Astrocyte (in vitro differentiated cells and primary cell): ENCODE measurements at places on chromosomes 6 and 20. TPM values are rescaled to one million over a fixed set of nuclear protein-coding genes. Genes with fewer than 3 reads are reported as not detected.
A peak's percentile ranks its signal among the peaks of the same experiment; 100 is the strongest.

GRCh38 chr6:163665464-163665863 is 250.9 kb downstream of the QKI start:
- no peak overlapping the region for H3K27ac ChIP-seq
- no peaks in the 10 kb centered on the region for H3K36me3 ChIP-seq
- no peaks in the 10 kb centered on the region for H3K27me3 ChIP-seq
- no peaks in the 10 kb centered on the region for H3K4me1 ChIP-seq

DNA sequence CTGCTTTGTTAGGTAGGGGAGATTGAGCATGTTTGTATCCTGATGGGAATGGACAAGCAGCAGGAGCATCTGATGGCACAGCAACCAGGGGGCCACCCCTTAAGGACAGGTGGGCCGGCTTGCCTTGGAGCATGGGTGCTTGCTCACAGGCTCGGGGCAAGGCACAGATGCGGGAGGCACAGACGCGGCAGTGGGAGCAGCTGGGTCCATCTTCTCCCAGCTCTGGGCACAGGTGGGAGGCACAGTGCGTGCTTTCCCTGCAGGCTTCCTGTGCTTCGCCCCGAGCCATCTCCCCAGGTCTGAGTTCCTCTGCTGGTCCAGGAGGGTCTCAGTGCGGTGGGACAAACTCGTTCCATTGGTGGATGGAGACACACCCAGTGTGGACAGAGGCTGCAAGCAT is 73.6 kb upstream of the BHLHE23 start:
- no peak for DNase-seq
- no peaks in the 10 kb centered on the region for H3K4me1 ChIP-seq

The KHDC1 gene
- total RNA-seq: 2.5 and 2.9 TPM in 2 replicates

The OPN5 gene
- not detected in 2 replicates for total RNA-seq

- H3K4me3 ChIP-seq: no peak overlapping the region
- H3K27me3 ChIP-seq: no peaks in the 10 kb centered on the region
- H3K36me3 ChIP-seq: peaks cover 2% of the 10 kb centered on the region
- DNase-seq: no peak
- no peak overlapping the region for H3K27ac ChIP-seq
Measured at GRCh38 chr6:15534974-15535373, 127.9 kb downstream of the DTNBP1 start.

The BMP6 gene
- 2.2 and 2.8 TPM in 2 replicates for total RNA-seq

DNA sequence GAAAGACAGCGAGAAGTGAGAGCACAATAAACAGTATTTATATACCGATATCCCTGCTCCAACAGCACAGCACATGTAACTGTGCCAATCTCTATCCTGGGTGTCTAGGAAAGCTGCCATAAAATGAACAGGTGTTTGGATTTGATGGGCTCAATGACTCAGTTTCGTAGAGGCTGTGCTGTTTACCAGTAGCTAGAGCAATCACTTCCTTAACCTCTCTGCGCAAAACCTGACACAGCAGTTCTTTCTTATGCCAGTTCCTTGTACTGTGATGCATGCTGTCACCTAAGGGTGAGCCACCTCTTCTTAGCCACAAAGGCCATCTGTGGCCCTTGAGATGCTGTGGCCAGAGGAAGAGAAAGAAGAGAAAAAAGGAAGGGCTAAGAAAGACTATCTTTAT is 59.3 kb downstream of the SHPRH start:
- H3K27ac ChIP-seq: no peak overlapping the region
- no peak overlapping the region for H3K4me3 ChIP-seq
- no peak for DNase-seq
- H3K36me3 ChIP-seq: peaks cover 6% of the 10 kb centered on the region
- H3K27me3 ChIP-seq: no peaks in the 10 kb centered on the region

The HLA-F gene
- 6.0 and 7.4 TPM in 2 replicates for total RNA-seq

The VSX1 gene
- not detected in 2 replicates for total RNA-seq

GRCh38 chr6:154462425-154462824 is 48.1 kb downstream of the CNKSR3 start:
- H3K4me3 ChIP-seq: no peak overlapping the region
- no peaks in the 10 kb centered on the region for H3K36me3 ChIP-seq
- no peaks in the 10 kb centered on the region for H3K27me3 ChIP-seq
- peaks cover 24% of the 10 kb centered on the region for H3K4me1 ChIP-seq
- no peak for DNase-seq

The TSHZ2 gene
- 0.72 and 1.2 TPM in 2 replicates for total RNA-seq

GRCh38 chr6:48255094-48255493 is 144.1 kb upstream of the PTCHD4 start:
- H3K27ac ChIP-seq: no peak overlapping the region
- DNase-seq: no peak
- no peaks in the 10 kb centered on the region for H3K27me3 ChIP-seq
- no peak overlapping the region for H3K4me3 ChIP-seq
- H3K4me1 ChIP-seq: no peaks in the 10 kb centered on the region

- peak overlapping the region; percentile 65 for H3K4me3 ChIP-seq
- peaks cover 10% of the 10 kb centered on the region for H3K4me1 ChIP-seq
- H3K27me3 ChIP-seq: no peaks in the 10 kb centered on the region
Measured at GRCh38 chr20:1267161-1267560, 1.1 kb downstream of the SNPH start.

GRCh38 chr20:4666001-4666479 is 55.7 kb upstream of the PRND start:
- H3K27me3 ChIP-seq: no peaks in the 10 kb centered on the region
- peak; percentile 70 for DNase-seq
- H3K4me1 ChIP-seq: peaks cover 9% of the 10 kb centered on the region
- no peak overlapping the region for H3K27ac ChIP-seq
- no peaks in the 10 kb centered on the region for H3K36me3 ChIP-seq

DNA sequence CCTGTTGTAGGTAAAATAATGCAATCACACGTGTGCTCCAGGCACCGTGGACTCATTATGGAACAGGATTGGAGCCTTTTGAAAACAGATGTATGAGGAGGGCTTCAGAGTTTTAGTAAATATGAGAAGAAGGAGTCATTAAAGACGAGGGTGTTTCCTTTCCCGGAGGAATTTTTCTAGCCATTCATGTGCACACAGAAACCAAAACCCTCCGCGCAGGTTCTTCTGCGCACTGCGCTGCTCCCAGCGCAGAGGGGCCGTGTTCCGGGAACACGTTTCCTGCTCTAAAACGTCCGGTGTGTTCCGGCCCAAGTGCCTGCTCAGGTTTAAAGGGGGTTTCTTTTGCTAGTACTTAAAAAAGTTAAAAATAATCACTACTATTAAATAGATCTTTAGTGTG is 11.6 kb downstream of the GPR31 start:
- H3K27ac ChIP-seq: no peak overlapping the region
- no peaks in the 10 kb centered on the region for H3K36me3 ChIP-seq
- no peaks in the 10 kb centered on the region for H3K27me3 ChIP-seq

DNA sequence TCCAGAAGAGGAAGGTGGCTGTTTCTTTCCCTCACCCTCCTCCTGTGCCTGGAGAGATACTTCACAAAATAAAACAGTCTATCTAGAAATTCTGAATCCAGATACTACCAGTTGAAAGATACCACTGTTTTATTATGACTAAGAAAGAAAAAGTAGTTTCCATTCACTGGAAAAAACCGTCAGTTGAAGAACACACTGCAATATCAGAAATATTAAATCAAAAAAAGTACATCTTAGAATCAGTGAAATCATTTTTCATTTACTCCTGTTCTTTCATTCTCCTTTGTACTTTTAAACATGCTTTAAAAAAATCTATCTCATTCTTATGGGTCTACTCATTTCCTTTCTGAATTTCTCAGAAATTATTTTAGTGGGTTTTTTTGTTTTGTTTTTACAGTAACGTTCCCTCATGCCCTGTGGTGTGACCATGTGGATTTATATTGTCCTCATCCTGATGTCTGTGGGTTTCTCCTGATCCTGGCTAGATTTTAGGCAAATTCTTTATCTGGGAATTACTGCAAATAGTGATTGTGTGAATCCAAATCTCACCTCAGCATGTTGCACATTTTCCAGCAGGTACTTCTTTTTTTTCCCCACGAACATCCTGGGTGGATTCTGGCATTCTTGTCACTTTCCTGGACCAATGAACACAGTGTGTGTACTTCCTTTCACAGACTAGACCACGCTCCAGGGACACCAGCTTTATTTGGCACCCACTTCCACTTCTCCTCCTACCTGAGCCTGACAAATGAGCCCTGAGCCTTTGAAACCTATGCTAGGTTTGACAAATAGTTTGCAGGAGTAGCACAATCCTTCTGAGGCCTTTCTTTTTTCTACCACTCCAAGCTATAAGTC is 114.0 kb upstream of the LAMP5 start:
- no peaks in the 10 kb centered on the region for H3K27me3 ChIP-seq
- H3K36me3 ChIP-seq: no peaks in the 10 kb centered on the region
- peaks cover 4% of the 10 kb centered on the region for H3K4me1 ChIP-seq
- H3K4me3 ChIP-seq: no peak overlapping the region

GRCh38 chr6:134132494-134133141 is 80.2 kb upstream of the SLC2A12 start:
- H3K27me3 ChIP-seq: no peaks in the 10 kb centered on the region
- H3K27ac ChIP-seq: no peak overlapping the region
- H3K4me1 ChIP-seq: no peaks in the 10 kb centered on the region
- no peaks in the 10 kb centered on the region for H3K36me3 ChIP-seq

DNA sequence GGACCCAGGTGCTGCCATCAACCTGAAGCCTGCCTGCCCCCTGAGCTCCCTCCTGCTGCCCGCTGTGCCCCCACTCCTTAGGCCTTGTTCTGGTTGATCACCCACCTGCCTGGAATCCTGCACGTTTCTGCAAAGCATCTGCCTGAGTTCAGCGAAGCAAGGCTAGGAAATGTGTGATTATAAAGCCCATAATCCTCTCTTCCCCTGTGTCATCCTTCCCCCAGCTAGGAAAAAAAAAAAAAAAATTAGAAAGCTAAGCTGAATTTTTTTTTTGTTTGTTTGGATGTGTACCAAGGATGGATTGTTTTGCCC is 93.2 kb downstream of the FOXA2 start:
- H3K4me3 ChIP-seq: no peak overlapping the region
- DNase-seq: no peak
- no peaks in the 10 kb centered on the region for H3K36me3 ChIP-seq
- H3K27ac ChIP-seq: no peak overlapping the region
- H3K27me3 ChIP-seq: no peaks in the 10 kb centered on the region

- no peak overlapping the region for H3K4me3 ChIP-seq
- no peak for DNase-seq
- H3K36me3 ChIP-seq: no peaks in the 10 kb centered on the region
- peaks cover 2% of the 10 kb centered on the region for H3K4me1 ChIP-seq
- no peak overlapping the region for H3K27ac ChIP-seq
Measured at GRCh38 chr6:130889423-130889822, 62.2 kb downstream of the SMLR1 start.

The ERVFRD-1 gene
- total RNA-seq: not detected in 2 replicates

The MTFR2 gene
- 1.3 and 1.8 TPM in 2 replicates for total RNA-seq

The RFX6 gene
- not detected in 2 replicates for total RNA-seq

The BPIFA2 gene
- not detected in 2 replicates for total RNA-seq

DNA sequence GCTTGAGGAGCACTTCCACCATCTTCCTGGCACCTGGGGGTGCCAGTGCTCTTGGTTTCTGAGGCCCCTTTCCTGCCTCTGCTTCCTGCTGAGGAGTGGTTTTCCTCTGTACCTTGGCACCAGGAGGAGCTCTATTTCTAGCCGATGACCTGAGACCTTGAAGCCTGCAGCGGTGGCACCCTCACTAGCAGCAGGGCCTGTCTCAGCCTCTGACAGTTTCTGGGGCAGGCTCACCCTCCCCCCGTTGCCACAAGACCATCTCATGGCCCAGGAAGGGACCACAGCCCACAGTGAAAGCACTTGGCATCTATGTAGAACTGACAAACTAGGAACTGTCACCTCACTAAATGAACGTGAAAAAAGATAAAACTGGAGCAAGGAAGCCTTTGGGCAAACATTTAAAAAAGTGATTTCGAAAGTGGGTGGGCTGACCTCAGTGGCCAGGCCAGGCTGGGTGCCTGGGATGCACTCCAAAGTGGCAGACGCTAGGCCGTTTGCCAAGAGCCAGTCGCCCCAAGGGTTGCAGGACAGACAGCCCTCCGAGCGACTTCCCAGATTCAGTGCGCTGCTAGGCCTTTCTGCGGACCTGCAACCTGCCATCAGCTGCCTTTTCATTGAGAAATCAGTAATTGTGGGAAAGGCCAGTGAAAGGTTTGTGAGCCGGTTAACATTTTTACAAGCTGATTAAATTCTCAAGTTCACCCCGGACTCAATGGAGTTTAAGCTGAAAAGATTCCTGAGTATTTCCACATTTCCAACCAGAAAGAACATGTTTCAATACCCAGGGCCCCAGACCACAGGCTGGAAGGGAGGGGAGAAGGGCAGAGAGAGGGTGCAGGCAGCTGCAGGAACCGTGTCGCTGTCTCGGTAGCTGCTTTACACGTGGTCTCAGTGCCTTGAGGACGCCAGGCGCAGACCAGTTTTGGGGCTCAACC is 303.7 kb downstream of the ESR1 start:
- no peak overlapping the region for H3K4me3 ChIP-seq
- peak; percentile 21 for DNase-seq
- H3K27ac ChIP-seq: no peak overlapping the region

The LY6G6C gene
- total RNA-seq: 0.41 and 0.66 TPM in 2 replicates

The GNRH2 gene
- total RNA-seq: 0.89 and 1.4 TPM in 2 replicates

GRCh38 chr6:46983007-46983411 is 59.1 kb downstream of the ADGRF1 start:
- H3K27me3 ChIP-seq: no peaks in the 10 kb centered on the region
- no peaks in the 10 kb centered on the region for H3K36me3 ChIP-seq
- H3K4me3 ChIP-seq: no peak overlapping the region
- DNase-seq: peak; percentile 74
- peaks cover 14% of the 10 kb centered on the region for H3K4me1 ChIP-seq
- peak overlapping the region; percentile 14 for H3K27ac ChIP-seq

- no peak for DNase-seq
- H3K4me1 ChIP-seq: no peaks in the 10 kb centered on the region
- no peaks in the 10 kb centered on the region for H3K36me3 ChIP-seq
- H3K4me3 ChIP-seq: no peak overlapping the region
Measured at GRCh38 chr6:156517088-156517487, 260.1 kb upstream of the ARID1B start.

DNA sequence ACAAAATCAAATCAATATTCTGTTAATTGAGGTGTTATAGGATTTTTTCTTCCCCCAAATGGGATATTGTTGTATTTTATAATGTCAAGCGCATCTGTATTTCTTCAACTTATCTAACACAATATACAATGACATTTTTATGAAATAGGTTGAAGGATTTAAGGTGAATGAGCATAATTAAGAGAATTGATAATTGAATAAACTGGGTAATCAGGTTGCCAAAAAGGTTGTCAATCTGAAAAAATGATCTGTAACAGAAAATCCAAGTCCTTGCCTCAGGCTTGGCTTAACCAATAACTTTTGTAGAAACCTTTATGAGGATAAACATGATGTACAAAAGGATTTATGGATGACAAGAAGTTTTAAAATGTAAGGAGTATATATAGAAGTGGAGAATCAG is 1101.7 kb upstream of the EYS start:
- no peaks in the 10 kb centered on the region for H3K36me3 ChIP-seq
- no peak overlapping the region for H3K4me3 ChIP-seq
- no peaks in the 10 kb centered on the region for H3K4me1 ChIP-seq
- no peak overlapping the region for H3K27ac ChIP-seq
- no peak for DNase-seq
- H3K27me3 ChIP-seq: no peaks in the 10 kb centered on the region

- DNase-seq: no peak
- H3K4me1 ChIP-seq: no peaks in the 10 kb centered on the region
- no peak overlapping the region for H3K27ac ChIP-seq
- peaks cover 6% of the 10 kb centered on the region for H3K36me3 ChIP-seq
- no peaks in the 10 kb centered on the region for H3K27me3 ChIP-seq
Measured at GRCh38 chr6:105099371-105099770, 80.4 kb downstream of the POPDC3 start.

GRCh38 chr20:47775841-47776240 is 9.4 kb downstream of the SULF2 start:
- H3K27me3 ChIP-seq: peaks cover 6% of the 10 kb centered on the region
- no peak overlapping the region for H3K4me3 ChIP-seq
- no peak for DNase-seq
- H3K4me1 ChIP-seq: no peaks in the 10 kb centered on the region

- no peaks in the 10 kb centered on the region for H3K27me3 ChIP-seq
- peaks cover 7% of the 10 kb centered on the region for H3K4me1 ChIP-seq
- peaks cover 7% of the 10 kb centered on the region for H3K36me3 ChIP-seq
- no peak for DNase-seq
Measured at GRCh38 chr20:62952968-62953838, 694 bp downstream of the SLC17A9 start.
